ENCODE measurements at places on chromosomes 13 and 19. TPM values are rescaled to one million over a fixed set of nuclear protein-coding genes. Genes with fewer than 3 reads are reported as not detected.
A peak's percentile ranks its signal among the peaks of the same experiment; 100 is the strongest.

GRCh38 chr13:36108954-36109353 lies 22.2 kb downstream of the DCLK1 start:
- H3K36me3 ChIP-seq, result no peaks in the 10 kb centered on the region
- H3K27ac ChIP-seq, result no peak overlapping the region
- no peaks in the 10 kb centered on the region for H3K27me3 ChIP-seq
- no peak overlapping the region for H3K4me3 ChIP-seq

Gene IZUMO2
- total RNA-seq, result not detected

DNA sequence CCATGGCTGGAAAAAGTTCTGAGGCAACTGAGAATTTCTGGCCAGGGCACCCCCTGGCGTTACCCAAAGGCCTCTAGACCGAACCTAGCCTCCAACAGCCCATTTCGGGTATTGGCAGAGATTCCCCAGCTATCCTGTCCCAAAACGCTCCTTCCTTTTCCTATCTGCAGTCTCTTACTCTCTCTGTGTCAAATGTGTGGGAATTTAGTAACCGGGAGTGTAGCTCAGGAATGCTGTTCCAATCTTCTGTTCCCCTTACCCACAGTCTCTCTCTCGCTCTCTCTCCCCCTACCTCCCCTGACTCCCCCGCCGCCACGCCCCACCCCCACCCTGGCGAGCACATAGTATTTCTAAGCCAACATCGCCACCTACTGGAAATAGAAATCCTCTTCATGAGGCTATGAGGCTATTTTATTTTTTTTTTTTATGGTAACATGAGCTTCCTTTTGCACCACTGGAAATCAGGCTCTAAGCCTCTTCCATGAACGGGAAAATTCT lies 27.0 kb downstream of the OXGR1 start:
- no peaks in the 10 kb centered on the region for H3K4me1 ChIP-seq
- peak; percentile 72 for DNase-seq
- no peak overlapping the region for H3K27ac ChIP-seq
- peaks cover 23% of the 10 kb centered on the region for H3K36me3 ChIP-seq

Gene MADCAM1
- total RNA-seq, result 1.0 TPM

Gene METTL21C
- not detected for total RNA-seq

DNA sequence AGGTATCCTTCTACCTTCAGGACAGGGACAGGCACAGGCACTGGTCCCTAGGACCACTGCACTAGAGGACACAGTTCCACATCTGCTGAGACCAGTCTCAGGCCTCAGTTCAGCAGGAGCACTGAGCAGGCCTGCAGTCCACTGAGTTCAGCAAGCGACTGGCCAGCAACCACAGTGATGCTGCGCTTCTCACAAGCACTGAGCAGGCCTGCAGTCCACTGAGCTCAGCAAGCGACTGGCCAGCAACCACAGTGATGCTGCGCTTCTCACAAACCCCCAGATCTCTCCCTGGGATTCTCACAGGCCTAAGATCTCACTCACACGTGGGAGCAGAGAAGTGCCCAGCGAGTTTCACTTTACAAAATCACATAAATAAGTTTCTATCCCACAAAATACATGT lies 140.6 kb downstream of the IRS2 start:
- H3K27ac ChIP-seq, result no peak overlapping the region
- H3K36me3 ChIP-seq, result no peaks in the 10 kb centered on the region
- no peak for DNase-seq
- no peak overlapping the region for H3K4me3 ChIP-seq
- H3K27me3 ChIP-seq, result no peaks in the 10 kb centered on the region
- H3K4me1 ChIP-seq, result no peaks in the 10 kb centered on the region
